ENCODE measurements at places on chromosomes 4 and X.

GRCh38 chrX:3699821-3700381 is 13.5 kb downstream of the PRKX start:
- DNase-seq: no peak

GRCh38 chr4:83128240-83128929 is 13.9 kb upstream of the PLAC8 start:
- DNase-seq: no peak

DNA sequence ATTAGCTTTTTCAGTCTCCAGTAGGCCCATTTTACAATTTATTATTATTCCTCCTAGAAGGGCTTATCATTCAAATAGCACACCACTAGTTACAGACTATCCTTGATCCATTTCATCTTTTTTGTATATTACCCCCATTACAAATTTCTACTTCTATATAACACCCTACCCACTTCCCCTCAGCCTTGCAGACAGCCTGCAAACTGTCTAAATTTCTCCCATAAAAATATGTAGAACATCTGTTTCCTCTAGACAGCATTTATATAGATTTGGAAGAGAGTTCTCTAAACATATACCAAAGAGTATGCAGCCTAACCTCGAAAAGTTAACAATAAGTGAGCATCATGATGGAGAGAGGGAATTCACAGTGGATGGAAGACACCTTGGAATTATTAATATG is 30.8 kb downstream of the COMMD8 start:
- no peak for DNase-seq

- DNase-seq: no peak
Measured at GRCh38 chr4:14087921-14088320, 460.4 kb upstream of the BOD1L1 start.

DNA sequence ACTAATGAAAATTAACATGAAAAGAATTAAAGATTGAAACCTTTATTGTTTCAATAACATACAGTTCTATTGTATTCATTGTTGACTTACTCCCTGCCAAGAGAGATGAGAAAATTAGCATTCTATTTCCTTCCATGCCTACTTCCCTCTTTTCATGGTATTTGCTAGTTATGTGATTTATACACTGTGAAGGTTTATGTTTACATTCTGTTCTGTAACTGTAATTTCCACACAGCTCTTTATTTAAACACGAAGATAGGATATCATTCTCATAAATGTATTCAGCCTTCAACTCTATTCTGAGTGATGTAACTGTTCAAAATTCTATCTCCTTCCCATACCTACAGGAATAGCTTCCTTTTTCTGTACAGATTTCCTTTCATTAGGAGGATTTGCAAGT is 6.6 kb downstream of the CCDC110 start:
- no peak for DNase-seq

DNA sequence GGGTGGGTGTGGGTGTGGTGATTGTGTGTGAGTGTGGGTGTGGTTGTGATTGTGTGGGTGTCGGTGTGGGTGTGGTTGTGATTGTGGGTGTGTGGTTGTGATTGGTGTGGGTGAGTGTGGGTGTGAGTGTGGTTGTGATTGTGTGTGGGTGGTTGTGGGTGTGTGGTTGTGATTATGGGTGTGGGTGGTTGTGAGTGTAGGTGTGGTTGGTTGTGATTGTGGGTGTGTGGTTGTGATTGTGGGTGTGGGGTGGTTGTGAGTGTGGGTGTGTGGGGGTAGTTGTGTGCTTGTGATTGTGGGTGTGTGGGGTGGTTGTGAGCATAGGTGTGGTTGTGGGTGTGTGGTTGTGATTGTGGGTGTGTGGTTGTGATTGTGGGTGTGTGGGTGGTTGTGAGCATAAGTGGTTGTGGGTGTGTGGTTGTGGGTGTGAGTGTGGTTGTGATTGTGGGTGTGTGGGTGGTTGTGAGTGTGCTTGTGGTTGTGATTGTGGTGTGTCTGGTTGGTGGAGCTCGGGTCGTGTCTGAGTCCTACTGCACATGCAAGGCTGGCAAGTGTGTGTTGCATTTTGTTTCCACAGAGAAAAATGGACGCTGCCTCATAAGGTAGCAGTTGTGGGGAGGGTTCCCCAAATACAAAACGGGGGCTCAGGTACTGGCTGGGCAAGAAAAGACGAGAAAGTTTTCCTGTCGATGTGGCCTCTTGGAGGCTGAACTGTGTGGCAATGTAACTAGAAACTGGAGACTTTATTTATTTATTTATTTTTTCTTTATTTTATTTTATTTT is 116.7 kb downstream of the UBE2K start:
- DNase-seq: no peak

- DNase-seq: peak; percentile 71
Measured at GRCh38 chr4:159227984-159228383, 125.1 kb downstream of the RAPGEF2 start.

DNA sequence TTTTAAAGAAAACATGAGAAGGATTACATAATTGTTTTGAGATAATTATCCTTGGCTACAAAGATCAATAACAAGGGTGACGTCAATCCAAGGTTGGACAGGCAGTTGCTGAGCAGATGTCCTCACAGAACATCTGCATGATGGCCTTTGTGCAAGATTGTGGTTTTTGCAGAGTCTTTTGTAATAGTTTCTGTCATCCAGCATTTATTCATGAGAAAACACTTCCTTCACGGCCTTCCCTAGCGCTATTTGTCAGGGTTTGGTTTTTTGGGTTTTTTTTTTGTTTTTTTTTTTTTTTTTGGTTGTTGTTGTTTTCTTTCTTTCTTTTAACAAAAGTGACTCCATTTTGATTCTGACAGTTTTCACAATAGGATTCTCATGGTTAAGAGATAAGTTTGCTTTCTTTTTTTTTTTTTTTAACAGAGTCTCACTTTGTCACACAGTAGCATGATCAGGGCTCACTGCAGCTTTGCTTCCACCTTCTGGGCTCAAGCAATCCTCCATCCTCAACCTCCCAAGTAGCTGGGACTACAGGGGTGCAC is 31.5 kb upstream of the ELF2 start:
- no peak for DNase-seq

GRCh38 chr4:139651282-139652194 is 14.1 kb upstream of the MGST2 start:
- peak; percentile 95 for DNase-seq

GRCh38 chr4:96103086-96103485 is 263.2 kb downstream of the PDHA2 start:
- DNase-seq: peak; percentile 8

GRCh38 chrX:16848541-16848940 is 21.6 kb downstream of the RBBP7 start:
- DNase-seq: no peak

GRCh38 chr4:108227923-108228322 is 59.2 kb upstream of the LEF1 start:
- no peak for DNase-seq

DNA sequence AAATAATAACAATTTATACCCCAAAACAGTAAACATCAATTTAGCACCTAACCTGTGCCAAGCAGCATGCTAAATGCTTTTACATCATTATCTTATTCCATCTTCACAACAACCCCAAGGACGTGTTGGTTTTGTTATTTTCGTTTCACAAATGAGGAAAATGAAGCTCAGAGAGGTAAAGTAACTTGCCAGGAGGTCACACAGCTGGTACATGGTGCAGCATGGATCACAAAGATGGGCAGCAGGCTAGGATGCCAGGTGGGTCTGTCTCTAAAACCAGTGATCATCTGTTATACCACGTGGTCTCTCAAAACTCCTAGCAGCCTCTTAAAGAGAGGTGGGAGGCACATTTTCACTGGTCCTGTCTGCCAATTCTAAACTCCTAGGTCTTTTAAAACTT is 323.6 kb upstream of the F9 start:
- no peak for DNase-seq

- DNase-seq: no peak
Measured at GRCh38 chr4:167724941-167725340, 367.4 kb upstream of the ANXA10 start.

DNA sequence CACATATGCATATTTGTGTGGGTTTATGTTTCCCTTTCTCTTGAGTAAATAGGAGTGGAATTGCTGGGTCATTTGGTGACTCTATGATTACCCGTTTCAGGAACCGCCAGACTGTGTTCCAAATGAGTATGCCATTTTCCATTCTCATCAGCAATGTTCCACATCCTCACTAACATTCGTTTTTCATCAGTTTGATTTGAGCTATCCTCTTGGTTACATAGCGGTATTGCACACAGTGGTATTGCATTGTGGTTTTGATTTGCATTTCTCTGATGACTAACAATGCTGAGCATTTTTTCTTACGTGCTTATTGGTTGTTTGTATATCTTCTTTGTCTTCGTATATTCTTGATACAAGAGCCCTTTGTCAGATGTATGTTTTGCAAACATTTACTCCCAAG is 218.0 kb upstream of the AMOT start:
- no peak for DNase-seq

DNA sequence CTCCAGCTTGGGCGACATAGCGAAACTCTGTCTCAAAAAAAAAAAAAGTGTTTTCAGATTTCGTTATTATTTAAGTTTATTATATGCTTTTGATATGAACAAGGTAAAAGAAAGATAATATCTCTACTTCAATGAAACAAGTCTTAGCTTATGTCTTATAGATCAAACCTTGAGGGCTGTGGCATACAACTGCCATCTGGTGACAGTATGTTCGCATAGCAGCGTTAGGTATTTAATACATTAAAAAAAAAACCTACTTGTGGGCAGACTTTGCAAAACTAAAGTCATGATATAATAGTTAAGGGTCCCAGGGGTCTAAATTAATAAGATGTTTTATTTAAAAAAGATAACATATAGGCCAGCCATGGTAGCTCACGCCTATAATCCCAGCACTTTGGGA is 161.2 kb upstream of the AMOT start:
- DNase-seq: no peak

DNA sequence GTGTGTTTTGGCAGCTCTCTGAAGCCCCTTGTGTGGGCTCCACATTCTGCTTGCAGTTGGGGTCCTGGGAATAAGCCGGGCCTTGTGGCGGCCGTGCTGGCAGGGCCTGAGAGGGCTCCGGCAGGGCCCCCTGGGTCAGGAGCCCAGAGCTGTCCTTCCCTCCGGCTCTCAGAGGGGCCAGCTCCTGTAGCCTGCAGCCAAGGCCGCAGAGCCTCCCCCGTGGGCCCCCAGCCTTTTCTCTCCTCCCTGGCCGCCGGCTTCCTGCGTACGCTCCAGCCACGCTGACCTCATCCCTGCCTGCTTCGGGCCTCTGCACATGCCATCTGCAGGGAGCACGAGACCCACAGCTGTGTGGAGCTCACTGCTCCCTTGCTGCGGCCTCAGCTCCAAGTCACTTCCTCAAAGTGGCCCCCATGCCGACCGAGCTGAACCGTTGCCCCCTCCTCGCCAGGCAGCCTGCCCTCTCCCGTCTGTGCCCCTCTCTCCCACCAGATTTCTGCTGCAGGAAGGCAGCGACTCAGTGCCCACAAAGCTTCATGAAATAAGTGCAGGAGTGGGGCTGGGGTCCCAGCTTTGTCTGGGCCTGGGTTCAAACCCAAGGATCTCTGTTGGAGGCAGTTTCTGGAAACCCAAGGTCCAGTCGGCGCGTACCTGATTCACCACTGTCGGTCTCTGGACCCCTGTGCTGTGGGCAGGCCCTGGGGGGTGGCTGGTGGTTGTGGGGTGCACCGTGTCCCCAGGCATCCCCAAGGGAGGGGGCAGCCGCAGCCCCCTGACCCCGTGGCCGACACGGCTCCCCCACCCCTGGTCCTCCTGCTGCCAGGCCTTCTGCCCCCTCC is 57.1 kb upstream of the NKX1-1 start:
- DNase-seq: no peak

GRCh38 chr4:110515676-110516075 is 39.7 kb downstream of the ENPEP start:
- DNase-seq: no peak

- DNase-seq: no peak
Measured at GRCh38 chr4:99413140-99413539, 22.0 kb downstream of the ADH7 start.

DNA sequence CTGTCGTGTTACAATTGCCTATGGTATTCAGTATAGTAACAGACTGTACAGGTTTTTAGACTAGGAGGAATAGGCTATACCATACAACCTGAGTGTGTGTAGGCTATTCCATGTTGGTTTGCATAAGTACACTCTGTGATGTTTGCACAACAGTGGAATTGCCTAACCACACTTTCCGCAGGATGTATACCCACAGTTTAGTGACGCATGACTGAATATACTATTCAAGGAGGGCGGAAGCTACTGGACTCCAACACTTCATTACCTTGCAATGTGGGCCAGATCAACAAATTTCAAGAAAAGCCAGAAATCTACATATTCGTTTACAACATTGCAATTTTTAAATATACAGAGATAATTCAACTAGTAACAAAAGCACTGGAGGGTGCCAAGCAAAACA is 317.2 kb downstream of the PDGFC start:
- no peak for DNase-seq

DNA sequence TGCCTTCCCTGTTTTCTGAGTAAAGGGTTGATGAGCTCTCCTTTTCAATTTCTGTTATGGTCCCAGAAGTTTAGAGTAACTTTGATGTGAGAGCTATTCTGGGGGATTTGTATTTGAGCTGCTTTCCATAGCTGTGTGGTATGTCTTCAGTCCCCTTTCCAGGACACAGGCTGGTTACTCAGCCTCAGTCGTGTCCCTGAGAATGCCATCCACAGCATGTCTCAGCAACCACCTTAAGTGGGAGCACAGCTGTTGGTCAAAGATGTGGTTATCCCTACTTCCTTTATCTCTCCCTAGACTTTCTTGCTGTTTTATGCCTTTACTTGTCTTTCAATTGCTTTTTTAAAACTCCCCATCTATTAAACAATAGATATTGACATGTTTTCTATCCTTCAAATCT is 37.8 kb downstream of the RNF175 start:
- DNase-seq: no peak

- peak; percentile 31 for DNase-seq
Measured at GRCh38 chrX:135632353-135632752, 81.1 kb upstream of the CT45A1 start.

DNA sequence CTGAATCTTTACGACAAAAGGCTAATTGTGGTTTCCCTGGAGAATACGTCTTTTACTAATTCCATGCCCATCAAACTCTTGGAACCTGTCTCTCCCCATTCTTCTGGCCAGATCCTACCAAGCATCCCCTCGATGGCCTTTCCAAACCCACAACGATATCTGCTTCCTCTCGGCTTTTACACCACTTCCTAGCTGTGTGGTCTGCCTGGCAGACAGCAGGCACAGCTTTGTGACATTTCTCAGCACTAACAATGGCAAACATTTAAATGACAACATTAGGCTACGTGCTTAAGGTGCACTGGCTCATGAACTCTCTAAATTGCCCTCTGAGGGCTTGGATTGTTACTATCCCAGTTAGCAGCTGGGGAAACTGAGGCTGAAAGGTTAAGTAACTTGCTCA is 141.0 kb downstream of the NSUN7 start:
- no peak for DNase-seq

- peak; percentile 49 for DNase-seq
Measured at GRCh38 chr4:170025523-170026252, 507 bp downstream of the MFAP3L start.

DNA sequence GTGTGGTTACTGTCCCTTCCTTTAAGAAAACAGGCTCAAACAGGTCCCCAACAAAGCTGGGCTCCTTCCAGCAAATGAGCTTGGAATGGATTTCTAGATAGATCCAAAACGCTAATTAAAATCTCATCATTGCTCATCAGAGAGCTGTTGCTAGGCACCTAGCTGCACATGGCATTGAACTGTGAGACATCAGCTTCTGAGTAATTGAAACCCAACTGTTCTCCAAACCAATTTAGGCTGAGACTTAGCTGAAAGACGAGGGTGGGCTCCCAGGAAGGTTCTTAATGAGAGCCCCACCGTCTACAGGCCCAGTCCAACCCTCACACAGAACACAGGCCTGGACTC is 59.1 kb downstream of the FAM184B start:
- peak; percentile 80 for DNase-seq

Data from brain (organoid and tissue), 16 donors.